ENCODE measurements at places on chromosomes 4 and X.

DNA sequence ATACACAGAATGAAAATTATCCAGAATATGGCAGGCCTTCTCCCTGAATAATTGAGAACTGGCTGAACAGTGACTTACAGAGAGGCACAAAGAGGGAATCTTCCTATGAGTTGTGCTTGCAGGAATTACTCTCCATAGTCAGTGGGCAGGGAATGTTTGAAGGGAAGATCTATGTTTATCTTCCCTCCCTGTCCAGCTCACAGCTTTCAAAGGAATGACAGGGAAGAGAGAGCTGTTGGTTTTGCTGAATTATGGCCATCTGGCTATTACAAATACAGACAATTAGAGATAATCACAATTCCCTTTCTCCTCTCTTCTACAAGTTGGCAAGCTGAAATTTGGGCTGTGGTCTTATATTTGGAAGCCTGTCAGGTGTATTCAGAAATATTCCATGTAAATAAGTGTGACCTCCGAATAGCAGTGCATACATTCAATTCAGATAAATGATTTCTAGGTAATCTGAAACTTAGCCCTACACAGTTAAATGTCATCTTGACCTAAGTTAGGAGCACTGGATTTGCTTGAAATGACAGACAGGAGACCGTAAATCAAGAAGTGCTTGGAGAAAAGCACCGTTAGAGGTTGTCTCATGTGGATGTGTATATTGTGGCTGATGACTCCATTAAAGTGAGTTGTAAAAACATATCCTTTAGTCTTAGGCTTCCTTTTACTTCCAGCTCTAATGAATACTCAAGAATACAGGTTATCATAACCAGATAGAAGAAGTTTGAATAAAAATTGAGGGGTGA lies 136.8 kb downstream of the C4orf33 start:
- DNase-seq = no peak

DNA sequence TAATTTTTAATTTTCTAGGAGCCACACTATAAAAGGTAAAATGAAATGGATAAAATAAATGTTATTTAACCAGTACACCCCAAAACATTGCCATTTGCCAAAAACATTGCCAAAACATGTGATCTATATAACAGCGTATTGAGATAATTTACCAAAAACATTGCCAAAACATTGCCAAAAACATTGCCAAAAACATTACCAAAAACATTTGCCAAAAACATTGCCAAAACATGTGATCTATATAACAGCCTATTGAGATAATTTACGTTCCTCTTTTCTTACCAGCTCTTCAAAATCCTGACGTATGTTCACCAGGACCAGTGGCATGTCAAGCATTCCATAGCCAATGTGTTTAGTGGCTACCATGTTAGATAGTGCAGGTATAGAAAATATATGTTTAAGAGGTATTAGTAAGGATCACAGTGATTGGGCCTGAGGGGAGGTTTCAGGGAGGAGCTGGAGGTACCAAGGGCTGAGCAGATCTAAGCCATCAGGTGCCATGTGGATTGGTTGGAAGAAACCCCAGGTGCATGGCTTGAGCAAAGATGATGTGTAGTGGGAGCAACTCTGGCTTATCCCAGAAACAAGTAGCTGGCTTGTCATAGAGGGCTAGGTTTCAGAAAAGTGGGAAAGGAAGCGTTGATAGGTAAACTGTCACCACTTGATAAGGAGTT lies 42.6 kb downstream of the RAPGEF2 start:
- no peak for DNase-seq

- no peak for DNase-seq
Measured at GRCh38 chr4:141977433-141977832, 341.1 kb downstream of the IL15 start.

GRCh38 chr4:75630937-75631329 lies 605 bp upstream of the CDKL2 start:
- DNase-seq = no peak

DNA sequence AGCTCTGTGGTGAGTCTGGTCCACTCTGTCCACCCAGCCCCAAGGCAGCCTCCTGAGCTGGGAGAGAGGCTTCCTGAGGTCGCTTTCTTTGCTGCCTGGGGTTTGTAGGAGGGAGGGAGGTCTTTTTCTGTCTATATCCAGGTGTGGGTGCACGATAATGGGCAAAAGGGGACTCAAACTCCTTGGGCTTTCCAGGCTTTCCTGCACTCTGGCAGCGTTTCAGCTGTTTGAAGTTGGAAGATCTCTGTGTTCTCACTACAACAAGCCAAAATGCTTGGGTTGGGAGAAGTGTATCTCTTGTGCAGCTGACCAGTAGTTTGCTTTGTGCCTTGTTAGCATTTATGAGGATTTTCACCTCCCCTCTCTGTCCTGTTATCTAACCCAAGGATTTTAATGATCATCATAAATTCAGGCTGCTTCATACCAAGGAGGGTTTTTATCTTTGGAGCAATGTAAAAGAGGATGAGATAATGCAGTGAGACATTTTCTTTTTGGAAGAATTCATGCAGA lies 126.3 kb downstream of the REPS2 start:
- DNase-seq = no peak

GRCh38 chrX:38166478-38167083 lies 54.1 kb downstream of the SRPX start:
- no peak for DNase-seq

DNA sequence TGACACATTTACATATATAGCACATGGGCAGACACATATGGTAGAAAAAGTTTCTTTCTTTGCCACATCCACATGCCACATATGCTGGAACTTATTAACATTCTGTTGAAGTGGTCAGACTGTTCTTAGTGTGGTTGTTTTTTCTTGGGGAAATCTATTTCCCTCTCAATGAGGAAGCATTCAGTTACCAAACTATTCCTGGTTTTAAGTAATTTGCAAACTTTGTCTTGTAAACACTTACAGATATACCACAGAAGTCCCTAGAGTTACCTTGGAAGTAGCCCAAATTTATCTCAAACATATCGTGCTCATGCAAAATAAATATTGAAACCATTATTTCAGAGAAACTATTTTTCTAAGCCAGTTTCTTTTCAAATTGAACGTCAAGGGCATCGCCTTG lies 625.5 kb upstream of the INTU start:
- DNase-seq = no peak

GRCh38 chr4:146049802-146050201 lies 111.2 kb upstream of the ZNF827 start:
- DNase-seq = no peak

- DNase-seq = no peak
Measured at GRCh38 chr4:163180090-163180489, 13.4 kb upstream of the NAF1 start.

DNA sequence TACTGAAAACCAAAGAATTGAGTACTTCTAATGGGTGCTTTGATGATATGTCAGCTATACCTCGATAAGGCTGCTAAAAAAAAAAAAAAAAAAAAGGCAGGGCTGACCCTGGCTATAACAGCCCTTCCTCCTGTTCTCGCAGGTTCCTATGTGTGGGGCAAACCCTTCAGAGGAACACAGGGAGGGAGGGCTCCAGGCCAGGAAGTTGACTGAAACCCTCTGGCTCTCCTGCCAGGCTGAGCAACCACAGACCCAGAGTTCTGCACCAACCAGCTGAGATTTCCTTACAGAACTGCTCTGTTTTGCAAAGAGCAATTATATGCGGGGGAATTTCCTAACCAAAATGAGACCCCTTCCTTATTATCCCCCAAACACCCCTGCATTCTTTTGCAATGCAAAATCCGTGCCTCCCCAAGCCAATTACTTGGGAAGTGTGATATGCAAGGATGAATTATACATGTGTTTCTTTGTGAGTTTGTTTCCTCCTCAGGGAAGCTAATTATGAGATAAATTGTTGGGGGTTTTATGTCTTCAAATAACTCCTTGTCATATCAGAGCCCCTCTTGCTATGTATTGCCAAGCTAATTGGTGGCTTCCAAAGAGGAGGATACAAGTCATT lies 45.6 kb downstream of the PDHA1 start:
- no peak for DNase-seq

DNA sequence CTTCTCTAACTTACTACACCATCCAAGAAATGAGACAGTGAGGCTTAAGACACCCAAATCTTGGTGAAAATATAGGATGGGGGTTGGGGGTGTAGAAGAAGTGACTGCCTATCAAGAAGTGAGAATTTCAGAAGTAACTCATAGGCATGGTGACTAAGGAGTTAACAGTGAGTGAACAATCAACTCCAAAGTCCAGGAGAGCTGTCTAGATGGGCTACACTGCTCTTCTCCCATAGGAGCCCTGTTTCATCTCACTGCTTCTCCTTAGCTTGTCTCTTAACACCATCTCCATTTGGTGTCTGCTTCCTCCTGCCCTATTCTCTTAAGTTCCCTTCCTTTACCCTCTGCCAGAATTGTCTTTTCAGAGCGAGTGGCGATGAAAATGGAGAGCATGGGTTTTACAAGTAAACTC lies 22.7 kb downstream of the FABP2 start:
- no peak for DNase-seq

DNA sequence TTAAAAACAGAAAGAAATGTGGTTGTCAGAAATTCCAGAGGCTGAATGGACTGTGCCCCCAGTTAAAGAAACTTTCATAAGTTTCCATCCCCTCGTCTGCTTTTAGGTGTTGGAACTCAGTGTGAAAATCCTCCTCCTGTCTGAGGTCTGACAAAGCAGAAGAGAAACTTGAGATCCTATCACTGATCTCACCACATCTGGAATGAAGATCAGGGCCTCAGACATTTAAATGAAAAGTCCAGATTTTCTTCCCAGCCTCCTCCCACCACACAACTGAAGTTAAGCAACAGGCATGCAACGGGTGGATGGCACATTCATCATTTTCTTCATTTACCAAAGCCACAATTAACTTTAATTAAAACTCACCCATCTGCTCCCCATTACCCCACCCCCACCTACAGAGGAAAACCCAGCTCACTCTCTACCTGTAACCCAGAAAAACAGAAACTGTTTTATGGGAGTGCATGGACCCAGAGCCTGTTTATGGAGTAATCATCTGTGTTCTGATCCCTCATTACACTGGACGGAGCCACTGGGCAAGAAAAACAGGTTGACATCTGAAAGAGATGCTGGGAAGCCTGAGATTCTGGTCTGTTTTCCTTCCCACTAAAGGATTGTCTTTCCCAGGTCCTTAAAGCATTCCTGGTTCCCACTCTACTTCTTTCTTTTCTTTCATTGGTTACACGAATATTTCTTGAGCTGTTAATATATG lies 58.1 kb upstream of the HOPX start:
- no peak for DNase-seq

DNA sequence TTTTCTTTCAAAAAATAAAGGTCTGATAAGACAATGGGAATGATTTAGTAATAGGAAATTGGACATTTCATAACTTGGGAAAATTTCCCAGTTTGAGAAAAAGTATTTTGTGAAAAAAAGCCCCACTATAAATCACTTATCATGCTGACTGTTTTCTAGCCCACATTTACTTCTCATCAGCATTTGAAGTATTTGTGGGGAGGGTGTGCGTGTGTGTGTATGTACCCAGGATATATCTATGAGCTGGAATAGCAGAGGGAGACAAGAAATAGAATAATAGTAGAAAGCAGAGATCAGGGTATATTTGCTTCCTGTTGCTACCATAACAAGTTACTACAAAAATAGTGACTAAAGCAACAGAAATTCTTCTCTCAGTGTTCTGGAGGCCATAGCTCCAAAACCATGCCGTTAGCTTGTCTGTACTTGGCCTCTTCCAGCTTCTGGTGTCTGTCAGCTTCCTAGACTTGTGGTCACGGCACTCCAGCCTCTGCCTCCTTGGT lies 139.8 kb downstream of the PTTG2 start:
- no peak for DNase-seq

- DNase-seq = no peak
Measured at GRCh38 chr4:162360369-162361149, 196.8 kb upstream of the FSTL5 start.

DNA sequence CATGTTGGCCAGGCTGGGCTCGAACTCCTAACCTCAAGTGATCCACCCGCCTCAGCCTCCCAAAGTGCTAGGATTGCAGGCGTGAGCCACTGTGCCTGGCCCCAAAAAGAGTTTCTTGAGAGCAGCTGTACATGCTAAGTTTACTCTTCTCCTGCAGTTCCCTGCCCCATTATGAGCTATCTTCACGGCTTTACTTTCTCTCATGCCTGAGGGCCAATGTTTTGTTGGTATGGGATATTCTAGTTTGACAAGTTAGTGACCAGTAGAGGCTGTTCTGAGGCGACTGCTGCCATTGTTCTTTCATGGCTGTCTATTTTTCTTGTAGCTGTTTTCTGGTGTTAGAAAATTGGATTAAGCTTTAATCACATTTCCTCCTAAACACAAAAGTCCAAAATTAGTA lies 78.0 kb upstream of the STX18 start:
- DNase-seq = no peak

- no peak for DNase-seq
Measured at GRCh38 chrX:8717354-8717753, 14.6 kb downstream of the ANOS1 start.

- DNase-seq = no peak
Measured at GRCh38 chr4:90165883-90166282, 38.7 kb downstream of the CCSER1 start.
